Foreskin fibroblast (primary cell): ENCODE measurements at places on chromosomes 7 and 10.
A peak's percentile ranks its signal among the peaks of the same experiment; 100 is the strongest.

DNA sequence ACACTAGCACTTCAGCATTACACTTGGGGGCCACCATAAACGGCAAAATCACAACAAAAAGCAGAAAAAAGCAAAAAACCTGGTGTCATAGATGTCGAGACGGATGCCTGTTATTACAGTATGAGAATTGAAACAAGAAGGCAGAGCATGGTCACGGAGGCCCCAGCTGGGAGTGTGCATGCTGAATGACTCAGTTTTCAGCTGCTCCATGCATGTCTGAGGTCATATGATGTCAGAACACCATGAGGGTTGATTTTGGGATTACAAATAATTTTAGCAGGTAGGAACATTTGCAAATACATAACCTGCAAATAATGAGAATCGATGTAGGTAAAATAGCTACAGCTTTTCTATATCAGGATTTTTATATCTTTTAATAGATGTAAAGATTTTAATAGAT is 19.1 kb downstream of the ZMYND11 start:
- peak; percentile 79 for DNase-seq

GRCh38 chr10:108901781-108902618 is 1021.3 kb downstream of the XPNPEP1 start:
- no peak for DNase-seq

- no peak for DNase-seq
These were observed 26.9 kb downstream of the BMPER start for GRCh38 chr7:33932221-33932620.

GRCh38 chr7:36198854-36199266 is 45.8 kb downstream of the EEPD1 start:
- no peak for DNase-seq

DNA sequence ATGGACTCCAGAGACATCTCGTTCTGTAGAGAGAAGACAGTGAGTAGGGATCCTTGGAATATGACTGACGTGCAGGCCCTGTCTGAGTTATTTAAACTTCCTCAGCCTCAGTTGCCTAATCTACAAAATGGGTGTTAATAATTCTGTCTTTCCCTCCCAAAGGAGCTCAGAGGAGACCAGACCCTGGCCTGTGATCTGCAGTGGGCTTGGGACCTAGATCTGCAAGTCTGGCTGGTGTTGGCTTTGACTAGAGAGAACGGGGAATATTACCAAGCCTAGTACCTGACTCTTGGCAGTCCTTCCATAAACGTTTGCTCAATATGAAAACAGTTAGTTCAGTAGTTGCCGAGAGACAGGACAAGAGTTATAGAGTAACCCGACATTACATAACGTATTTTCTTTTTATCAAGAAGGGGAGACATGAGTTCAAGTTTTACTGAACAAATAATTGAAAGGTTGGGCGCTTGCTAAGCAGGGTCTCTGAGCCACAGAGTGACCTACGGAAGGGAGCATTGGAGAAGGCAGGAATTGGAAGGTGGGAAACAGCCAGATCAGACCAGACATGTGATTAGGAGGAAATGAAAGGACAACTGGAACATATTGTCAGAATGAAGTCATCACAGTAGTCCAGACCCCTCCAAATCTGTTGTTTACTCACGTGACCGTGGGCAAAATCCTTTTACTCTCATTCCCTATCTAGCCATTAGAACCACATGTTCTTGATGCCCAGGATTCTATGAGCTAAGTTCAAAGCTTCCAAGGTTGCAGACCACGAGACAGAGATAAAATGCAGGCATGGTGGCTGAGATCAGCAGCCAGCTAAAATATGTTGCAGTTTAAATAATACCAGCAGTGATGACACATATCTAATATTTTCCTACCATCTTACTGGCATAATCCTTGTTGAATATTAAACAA is 10.9 kb upstream of the CYP3A4 start:
- DNase-seq = peak; percentile 92

DNA sequence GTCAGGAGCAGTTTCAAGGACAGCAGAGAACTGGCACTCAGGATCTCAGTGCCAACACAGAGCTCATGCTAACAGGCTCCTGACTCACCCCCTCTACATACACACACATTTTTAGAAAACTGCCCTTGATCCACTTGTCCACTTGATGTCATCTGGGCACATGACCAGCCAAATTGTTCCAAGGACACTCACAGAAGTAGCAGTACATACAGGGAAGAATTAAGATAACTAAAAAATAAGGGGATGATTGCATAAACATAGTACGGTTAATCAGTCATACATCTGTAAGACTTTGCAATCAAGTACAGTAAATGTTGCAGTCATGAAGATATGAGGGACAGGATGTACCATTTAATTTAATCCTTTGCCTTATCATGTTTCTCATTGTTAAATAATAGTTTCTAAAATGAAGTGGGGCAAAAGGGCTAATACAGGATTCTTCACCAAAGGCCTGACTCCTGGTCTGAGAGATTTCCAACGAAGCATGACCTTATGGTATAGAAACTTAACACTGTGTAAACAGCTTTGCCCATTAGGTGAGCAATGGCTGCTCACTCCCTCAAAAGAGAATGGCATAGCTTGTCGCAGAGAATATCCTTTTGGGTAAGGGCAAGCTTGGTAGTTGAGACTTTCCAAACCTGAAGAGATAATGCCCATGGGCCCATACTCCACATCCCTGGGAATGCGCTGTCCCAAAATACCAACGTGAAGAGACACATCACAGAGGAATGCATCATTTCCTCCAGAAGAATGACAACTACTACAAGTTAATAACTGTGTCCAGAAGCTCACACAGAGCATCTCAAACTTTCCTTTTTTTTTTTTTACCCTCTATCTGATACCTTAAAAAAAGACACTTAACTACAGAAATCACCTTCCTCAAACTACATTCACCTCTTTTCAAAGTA is 94.1 kb downstream of the ARMH3 start:
- DNase-seq = peak; percentile 74

- no peak for DNase-seq
These were observed 9.2 kb downstream of the MKI67 start for GRCh38 chr10:128116851-128117615.

DNA sequence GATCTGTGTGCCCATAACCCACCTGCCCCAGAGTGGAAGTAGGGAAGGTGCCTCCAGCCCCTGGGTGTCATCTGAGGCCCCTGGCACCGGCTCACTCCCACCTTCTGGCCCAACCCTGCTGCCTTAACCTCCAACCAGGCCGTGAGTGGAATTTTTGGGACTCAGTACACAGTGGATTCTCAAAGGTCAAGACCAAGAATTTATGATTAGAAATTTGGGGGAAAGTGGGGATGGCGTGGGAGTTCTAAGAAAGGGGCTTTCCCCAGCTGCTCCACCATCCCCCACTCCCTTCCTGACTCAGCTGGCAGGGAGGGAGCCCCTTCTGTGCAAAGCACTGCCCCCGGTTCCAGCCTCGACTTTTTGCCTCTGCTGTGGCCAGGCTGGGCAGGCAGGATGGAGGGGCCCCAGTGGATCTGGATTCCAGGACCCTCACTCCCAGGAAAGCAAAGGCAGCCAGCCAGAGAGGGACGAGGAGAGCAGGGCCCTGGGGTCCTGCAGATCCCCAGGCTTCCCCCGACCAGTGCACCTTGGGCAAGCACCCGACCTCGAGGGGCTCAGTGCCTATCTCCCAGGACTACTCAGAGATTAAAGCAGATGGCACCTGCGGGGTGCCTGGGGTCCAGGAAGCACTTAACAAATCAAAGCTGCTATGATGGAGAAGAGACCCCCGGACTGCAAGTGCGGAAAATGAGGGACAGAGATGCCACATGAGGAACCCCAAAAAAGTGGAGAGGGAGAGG is 12.8 kb downstream of the SPOCK2 start:
- DNase-seq = no peak

DNA sequence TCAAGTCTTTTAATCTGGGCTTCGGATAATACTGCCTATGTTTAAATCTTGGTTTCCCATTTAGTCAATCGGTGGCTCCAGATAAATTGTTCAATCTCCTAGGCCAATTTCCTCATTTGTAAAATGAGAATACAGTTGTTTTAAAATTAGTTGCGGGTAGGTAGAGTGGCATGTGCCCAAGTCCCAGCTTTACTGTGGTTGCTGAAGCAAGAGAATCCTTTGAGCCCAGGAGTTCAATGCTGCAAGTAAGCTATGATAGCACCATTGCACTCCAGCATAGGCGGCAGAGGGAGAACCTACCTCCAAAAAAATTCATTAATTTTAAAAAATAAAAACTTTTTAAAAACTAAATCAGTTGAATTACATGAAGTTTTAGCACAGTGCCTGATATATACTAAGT is 7.3 kb downstream of the RNF216 start:
- no peak for DNase-seq

GRCh38 chr7:152986376-152986775 is 226.8 kb downstream of the ACTR3B start:
- no peak for DNase-seq

- no peak for DNase-seq
These were observed 256.8 kb upstream of the FZD8 start for GRCh38 chr10:35898716-35899440.

GRCh38 chr7:16644157-16644556 is 1.4 kb downstream of the ANKMY2 start:
- no peak for DNase-seq

DNA sequence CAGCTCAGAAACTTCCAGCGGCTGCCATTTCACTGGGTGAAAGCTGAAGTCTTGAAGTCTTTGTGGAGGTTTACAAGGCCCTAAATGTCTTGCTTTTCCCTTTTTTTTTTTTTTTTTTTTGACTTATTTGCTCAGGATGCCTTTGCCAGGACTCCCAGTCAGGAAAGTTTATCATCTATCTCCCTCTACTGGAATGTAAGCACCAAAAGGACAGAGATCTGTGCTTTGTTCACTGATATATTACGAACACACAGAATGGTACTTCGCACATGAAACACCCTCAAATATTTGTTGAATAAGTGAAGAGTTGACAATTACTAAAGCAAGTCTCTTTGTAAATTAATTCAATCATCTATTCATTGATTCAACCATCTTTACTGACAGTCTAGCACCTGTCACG is 23.2 kb downstream of the ABCB4 start:
- peak; percentile 4 for DNase-seq

DNA sequence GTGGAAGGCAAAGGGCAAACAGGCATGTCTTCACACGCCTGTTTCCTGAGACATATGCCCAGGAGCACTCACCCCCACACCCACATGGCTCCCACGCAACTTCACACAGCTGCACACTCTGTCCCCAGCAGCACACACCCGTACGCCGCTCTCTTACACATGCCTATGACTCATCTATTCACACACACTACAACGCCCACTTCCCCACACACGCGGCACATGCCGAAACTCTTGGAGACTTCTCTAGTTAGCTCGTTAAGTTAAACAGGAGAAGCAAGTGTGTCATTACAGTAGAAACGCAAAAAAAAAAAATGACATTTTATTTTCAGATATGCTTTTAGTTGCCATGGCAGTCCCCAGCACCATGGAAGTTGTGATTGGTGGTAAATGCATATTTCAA is 6.7 kb downstream of the CALN1 start:
- no peak for DNase-seq

DNA sequence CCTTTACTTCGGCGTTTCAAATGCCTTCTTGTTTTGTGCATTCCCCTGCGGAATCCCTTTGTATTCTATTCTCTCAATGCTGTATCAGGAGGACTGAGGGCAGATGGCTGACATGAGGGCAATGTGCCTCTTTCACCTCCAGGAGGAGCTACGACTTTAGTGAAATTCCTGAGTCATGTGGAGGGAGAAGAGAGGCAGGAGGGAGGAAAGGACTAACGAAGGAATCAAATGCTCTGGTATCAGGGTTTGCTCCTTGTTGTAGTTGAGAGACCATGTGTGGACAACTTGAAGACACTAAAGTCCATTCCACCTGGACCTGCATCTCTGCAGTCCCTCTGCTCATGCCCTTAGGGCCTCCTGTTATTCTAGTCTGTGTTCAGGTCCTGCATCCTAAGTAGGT is 40.2 kb upstream of the PRSS58 start:
- DNase-seq = no peak

DNA sequence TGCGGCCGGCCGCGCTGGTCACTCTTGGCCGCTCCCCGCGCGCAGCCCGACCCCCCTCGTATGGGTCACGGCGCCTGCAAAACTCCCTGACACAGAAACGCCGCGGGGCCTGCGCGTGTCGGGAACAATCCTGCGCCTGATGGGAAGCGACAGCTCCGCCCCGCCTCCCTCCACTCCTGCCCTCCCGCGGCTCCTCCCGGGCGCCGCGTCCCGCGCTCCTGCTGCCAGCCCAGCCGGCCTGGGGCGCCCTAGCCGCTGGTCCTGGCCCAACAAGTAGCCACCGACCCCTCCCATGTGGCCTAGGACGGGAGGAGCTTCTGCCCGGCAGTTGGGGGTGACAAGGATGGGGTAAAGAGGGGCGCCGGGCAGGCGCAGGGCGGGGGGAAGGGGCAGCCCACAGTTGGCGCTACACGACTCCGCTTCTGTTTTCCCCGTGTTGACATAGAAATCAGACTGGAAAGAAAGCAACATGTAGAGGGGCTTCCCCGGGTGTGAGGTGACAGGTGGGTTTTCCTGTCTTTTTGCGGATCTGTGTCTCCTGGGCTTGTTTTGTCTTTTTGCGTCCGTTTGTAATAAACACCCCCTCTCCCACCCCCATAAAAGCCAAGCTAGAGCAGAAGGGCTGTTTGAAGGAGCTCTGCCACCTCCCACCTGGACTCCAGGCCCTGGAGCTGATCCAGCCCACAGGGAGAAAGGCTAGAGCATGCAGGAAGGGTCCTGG is 35.1 kb upstream of the PAX2 start:
- DNase-seq = no peak

DNA sequence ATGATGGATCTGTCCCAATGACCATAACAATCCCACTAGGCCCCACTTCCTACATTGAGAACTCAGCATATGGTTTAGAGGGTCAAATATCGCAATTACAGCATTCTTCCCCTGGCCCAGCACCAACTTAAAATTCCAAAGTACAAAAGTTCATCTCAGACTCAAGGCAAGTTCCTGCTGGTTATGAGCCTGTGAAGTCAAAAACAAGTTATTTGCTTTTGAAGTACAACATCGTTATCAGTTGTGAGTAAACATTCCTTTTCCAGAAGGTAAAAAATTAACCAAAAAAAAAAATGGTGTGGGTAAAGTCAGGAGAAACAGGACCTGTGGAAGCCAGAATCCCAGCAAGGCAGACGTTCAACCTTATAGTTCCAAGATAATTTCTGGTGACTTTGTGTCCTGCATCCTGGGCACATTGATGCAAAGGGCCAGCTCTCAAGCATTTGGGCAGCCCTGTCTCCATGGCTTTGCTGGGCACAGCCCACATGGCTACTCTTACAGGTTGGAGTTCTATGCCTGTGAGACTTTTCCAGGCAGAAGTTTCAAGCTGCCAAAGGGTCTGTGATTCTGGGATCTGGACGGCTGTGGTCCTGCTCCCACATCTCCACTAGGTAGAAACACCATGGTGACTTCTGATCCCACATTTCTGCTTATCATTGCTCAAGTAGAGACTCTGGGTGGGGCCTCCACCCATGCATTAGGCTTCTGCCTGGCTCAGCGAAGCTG is 37.5 kb downstream of the AKR1C8 start:
- DNase-seq = no peak

- DNase-seq = no peak
These were observed 6.5 kb upstream of the RET start for GRCh38 chr10:43070121-43071085.

- DNase-seq = no peak
These were observed 73.4 kb downstream of the SGMS1 start for GRCh38 chr10:50550291-50550839.

GRCh38 chr10:120457431-120458172 is 575 bp downstream of the PLPP4 start:
- no peak for DNase-seq
